NCI-H1105 (cell line): ENCODE measurements at places on chromosomes 2 and 18.

GRCh38 chr18:78962098-78962497 is 17.5 kb upstream of the SALL3 start:
- DNase-seq: no peak

DNA sequence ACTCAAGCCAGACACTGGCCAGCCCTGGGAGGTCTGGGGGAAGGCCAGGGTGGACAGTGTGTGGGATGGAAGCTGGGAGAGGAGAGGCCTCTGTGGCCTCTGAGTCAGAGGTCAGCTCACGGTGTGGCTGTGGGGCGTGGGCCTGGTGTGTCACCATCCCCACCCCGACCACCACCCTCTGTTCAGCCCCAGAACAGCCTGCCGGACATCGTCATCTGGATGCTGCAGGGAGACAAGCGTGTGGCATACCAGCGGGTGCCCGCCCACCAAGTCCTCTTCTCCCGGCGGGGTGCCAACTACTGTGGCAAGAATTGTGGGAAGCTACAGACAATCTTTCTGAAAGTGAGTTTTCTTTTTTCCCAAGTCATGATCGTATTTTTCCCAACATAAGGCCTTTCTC is 110.5 kb downstream of the DYSF start:
- no peak for DNase-seq

DNA sequence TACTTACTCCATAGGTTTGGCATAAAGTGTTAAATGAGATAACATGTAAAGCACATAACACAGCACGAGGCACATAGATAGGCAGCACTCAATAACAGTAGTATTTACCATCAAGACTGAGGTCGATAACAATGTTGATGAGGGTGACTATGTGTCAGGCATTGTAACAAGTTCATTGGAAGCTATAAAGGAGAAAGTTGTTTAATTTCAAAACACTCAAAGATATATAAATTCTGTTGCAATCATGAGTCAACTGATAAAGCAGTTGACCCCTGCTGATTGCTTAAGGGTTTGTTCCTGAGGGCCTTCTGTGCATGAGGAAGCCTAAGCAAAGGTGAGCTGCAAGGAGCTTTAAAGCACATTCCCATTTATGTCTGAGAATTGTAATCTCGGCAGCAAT is 760.5 kb downstream of the SATB2 start:
- no peak for DNase-seq

DNA sequence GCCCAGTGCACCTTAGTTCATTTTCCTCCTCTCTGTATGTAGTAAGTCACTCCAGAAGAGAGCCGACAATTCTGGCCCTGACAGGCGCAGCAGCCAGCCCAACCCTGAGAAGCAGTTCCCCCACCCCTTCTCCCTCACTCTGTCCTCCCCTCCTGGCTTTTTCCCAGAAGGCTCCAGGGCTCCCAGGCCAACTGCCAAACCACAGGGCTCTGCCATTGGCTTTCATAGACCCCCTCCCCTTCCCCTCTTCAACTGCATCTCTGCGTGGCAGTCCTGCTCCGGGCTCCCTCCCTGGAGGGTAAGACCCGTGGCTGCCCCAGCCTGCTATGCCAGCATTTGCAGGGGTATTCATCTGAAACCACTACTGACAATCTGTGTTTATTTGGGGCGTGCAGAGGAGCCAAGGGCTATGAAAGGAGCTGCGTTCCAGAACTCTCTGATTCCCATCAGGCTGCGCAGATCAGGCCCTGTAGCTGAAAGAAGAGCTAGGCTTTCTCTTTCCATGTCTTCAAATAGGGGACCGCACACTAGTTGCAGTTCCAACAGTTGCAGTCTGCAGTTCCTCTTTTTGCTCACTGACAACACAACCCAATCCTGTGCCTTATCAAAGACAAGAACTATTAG is 388.6 kb upstream of the TNP1 start:
- DNase-seq: peak; percentile 32

DNA sequence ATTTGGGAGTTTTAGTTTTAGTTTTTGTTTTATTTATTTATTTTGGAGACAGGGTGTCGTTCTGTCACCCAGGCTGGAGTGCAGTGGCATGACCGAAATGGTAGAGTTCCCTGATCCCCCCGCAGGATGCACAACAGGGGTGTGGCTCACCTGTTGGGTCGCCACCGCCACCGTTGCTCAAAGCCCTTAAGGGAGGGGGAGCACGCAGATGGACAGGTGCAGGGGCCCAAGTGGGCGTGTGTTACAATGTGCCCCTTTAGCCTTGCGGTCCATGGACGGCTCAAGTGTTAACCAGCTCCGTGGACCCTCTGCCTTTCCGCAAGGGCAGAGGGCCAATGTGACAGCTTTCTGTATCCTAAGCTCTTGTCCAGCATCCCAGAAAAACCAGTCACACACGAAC is 61.4 kb upstream of the REL start:
- no peak for DNase-seq

- no peak for DNase-seq
Measured at GRCh38 chr2:238382381-238382781, 44.3 kb upstream of the ASB1 start.

DNA sequence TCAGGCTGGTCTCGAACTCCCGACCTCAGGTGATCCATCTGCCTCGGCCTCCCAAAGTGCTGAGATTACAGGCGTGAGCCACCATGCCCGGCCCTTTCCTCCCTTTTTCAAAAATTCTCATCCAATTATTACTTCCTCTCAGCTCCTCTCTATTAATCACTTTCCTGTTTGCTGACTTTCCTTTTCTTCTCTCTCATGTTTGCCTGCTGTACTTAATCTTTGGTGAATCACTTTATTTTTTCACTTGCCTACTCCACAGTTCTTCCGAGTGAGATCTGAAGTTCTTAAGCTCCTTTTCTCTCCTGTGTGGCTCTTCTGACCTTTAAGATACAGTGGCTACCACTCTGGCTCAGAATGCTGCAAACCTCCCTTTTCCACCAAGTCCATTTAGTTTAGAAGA is 126.3 kb upstream of the SERTAD2 start:
- no peak for DNase-seq

DNA sequence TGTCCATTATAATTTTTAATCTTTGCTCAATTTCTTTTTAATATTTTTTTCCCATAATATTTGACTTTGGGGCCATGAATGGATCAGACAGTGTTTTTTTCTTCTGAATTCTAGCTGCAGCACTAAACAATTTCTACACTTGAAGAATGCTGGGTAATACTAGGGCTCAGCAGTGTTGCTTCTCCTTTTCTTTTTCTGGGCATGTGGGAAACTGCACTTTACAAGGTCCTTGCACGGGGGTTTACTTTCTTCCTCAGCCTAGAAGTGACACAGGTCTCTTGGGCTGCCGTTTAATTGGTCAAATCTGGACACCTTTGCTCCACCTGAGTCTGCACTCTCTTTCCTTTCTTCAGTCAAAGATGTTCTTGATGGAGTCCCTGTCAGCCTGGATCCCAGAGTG is 135.4 kb upstream of the APCDD1 start:
- no peak for DNase-seq

GRCh38 chr2:30396436-30397232 is 50.4 kb upstream of the LCLAT1 start:
- DNase-seq: no peak

DNA sequence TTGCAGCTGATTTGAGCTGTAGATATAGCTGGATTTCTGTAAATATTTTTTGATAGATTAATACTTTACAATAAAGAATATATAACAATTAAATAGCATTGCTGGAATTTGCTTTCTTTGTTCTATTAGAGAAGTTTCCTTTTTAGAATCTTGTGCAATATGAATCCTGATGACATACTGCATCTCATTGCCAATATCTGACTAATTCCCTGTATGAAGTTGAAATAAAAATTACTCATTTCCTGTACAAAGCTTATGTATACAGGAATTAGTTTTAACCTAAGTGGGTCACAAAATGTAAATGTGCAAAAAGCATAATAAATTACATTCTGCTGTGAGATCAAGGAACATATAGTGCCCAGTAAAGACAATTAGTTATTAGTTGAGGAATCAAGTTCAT is 72.8 kb upstream of the TMEFF2 start:
- no peak for DNase-seq

DNA sequence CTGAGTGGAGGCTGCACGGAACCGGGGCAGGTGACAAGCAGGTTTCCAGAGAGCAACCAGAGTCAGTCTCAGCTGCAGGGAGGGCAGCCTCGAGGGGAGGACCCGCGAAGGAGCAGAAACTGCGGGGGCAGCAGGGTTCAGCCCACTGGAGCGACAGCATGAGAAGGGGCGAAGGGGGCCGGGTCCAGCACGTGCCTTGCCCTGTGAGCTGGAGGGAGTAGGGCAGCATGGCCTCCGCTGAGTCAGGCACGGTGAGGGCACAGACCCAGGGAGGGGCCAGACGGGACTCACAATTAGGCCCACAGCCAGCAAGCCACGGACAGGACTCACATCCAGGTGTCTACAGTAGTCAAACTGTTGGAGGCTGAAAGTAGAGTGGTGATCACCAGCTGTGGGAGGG is 22.7 kb upstream of the ATP9B start:
- DNase-seq: peak; percentile 27

DNA sequence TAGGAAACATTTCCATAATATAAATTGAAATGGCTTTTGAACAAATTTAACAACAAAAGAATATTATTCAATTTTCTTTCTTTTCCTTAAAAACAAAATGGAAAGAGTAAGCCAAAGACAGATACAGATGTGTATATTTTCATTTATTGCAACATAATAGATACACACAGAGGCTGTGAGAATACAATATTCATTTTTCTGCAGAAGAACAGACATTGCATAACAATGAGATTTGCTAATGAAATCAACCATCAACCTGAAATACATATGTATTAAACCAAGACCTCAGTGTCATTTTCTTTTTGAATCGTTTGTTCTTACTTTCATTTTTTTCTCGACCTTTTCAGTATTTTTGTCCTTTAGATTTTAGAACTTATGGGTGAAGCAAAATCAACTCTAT is 95.1 kb downstream of the BAZ2B start:
- DNase-seq: no peak

DNA sequence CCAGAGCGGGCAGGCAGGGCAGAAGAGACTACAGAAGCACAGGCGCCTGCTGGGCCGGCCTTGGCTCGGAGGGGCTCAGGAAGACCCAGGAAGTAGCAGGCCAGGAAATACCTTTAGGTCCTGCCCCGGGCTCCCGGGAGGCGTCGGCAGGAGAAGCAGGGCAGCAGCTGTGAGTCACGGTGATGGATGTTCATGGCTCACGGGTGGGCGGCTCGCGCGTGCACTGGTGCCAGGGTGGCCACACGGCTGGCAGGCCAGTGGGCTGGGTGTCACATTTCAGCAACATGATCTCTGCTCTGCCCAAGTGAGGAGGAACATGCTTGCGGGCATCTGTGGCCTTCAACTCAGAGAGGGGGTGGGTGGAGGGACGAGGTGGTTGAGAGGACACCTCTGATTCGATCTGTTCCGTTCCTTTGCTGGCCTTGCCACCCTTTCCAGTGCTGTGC is 139.3 kb downstream of the KLHL29 start:
- DNase-seq: no peak

- no peak for DNase-seq
Measured at GRCh38 chr2:88091943-88092342, 24.3 kb downstream of the SMYD1 start.

DNA sequence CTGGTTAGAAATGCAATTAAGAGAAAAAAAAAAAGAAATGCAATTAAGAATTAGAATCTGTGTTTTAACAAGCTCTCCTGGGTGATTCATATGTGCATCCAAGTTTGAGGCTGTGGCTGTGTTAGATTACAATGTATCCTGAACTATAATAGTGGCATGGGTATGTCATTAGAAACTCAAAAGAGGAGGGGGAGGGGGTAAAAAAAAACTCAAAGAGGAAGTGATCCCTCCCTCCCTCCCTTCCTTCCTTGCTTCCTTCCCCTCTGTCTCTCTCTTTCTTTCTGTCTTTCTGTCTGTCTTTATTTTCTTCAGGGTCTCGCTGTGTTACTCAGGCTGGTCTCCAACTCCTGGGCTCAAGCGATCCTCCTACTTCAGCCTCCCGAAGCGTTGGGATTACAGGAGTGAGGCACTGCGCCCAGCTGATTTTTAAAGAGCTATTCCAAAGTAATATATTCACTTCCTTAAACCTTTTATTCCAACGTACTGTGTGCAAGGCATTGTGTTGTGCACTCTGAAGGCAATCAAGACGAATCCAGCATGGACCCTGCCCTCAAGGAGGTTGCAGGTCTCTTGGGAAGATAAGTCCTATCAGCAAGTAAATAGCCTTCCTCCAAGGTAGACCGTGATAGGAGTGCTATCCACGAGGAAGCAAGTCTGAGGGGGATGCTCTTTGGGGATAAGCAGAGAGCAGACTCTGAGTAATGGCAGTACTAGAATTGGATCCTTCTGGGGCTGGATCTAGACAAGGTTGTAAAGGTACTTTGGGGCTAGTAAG is 35.9 kb upstream of the MCFD2 start:
- no peak for DNase-seq

DNA sequence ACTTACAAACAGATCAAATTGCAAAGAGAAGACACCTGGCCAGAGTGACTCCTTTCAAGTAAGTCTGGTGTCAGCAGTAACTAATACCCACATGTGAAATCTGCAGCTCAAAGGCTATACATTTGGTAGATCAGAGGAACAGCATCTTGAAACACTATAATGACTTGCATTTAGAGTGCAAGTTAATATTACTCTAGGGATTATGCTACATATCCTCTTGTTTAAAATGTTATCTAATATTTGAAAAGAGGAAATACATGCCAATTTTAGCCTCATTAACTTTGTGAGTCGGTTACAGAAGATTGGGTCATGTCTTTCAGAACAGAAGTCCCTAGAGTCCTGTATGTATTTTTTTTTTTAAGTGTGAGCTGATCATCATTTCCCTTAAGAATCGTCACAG is 15.2 kb downstream of the LANCL1 start:
- no peak for DNase-seq

DNA sequence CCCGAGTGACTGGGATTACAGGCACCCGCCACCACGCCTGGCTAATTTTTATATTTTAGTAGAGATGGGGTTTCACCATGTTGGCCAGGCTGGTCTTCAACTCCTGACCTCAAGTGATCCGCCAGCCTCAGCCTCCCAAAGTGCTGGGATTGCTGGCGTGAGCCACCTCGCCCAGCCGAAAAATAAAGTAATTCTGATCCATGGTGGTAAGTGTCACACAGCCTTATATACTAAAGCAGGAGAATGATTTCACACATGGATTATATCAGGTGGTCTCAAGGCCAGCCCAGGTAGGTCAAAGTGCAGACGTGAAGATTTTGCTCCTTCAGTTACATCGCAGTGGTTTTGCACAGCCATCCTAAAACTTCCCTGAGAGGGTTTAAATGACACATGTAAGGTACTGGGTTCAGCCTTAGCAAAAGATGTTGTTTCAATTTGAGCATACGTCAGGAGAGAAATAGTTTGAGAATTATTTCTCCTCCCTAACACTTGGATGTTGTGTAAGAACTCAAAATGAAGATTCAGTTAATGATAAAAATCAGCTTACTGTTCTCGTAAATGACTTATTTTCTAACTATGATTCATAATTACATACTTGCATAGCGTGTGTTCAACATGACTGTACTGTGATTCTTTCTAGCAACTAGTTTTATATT is 93.0 kb upstream of the SLC39A10 start:
- no peak for DNase-seq
